ENCODE measurements at places on chromosomes 4 and X. TPM values are rescaled to one million over a fixed set of nuclear protein-coding genes. Genes with fewer than 3 reads are reported as not detected.

The MAGEA2B gene
- not detected for total RNA-seq

The CNGA1 gene
- not detected for total RNA-seq

The PQBP1 gene
- total RNA-seq, result 60.4 TPM

The PNMA5 gene
- total RNA-seq, result not detected

The DCAF8L2 gene
- not detected for total RNA-seq

The COX7B2 gene
- total RNA-seq, result not detected

The TMEM47 gene
- total RNA-seq, result 38.6 TPM

The DNAAF6 gene
- total RNA-seq, result not detected

The CXCL5 gene
- total RNA-seq, result 8.9 TPM

The CENPVL2 gene
- total RNA-seq, result not detected

The RPL39 gene
- total RNA-seq, result 7,732 TPM

The SPATA18 gene
- 2.9 TPM for total RNA-seq

The HMGN5 gene
- total RNA-seq, result 2.3 TPM

The PCYT1B gene
- total RNA-seq, result 1.1 TPM

The PRICKLE3 gene
- total RNA-seq, result 15.0 TPM

The MRFAP1 gene
- 238 TPM for total RNA-seq

The CXorf49 gene
- not detected for total RNA-seq

The RASL11B gene
- total RNA-seq, result 6.4 TPM

The CLDN22 gene
- not detected for total RNA-seq

The PABPC1L2A gene
- total RNA-seq, result not detected

The HTR2C gene
- not detected for total RNA-seq

The ABCG2 gene
- total RNA-seq, result under 0.01 TPM

The LIMCH1 gene
- 4.8 TPM for total RNA-seq

The PDLIM3 gene
- 11.3 TPM for total RNA-seq

The GYPE gene
- total RNA-seq, result 0.93 TPM

The SCD5 gene
- 13.9 TPM for total RNA-seq

The REELD1 gene
- not detected for total RNA-seq

The EVC2 gene
- 9.7 TPM for total RNA-seq

The IL2 gene
- not detected for total RNA-seq

The TMEM31 gene
- total RNA-seq, result not detected

The RRH gene
- not detected for total RNA-seq

The AFM gene
- total RNA-seq, result not detected

The MAGEA1 gene
- total RNA-seq, result not detected

The F8 gene
- total RNA-seq, result 3.3 TPM

The F8A2 gene
- not detected for total RNA-seq

The SORCS2 gene
- total RNA-seq, result 0.58 TPM

The SMS gene
- 82.7 TPM for total RNA-seq

The GPRASP2 gene
- total RNA-seq, result 6.3 TPM

The SHISA3 gene
- 3.7 TPM for total RNA-seq

The ADH1B gene
- 317 TPM for total RNA-seq

The LIAS gene
- 7.1 TPM for total RNA-seq

The ZCCHC12 gene
- not detected for total RNA-seq

The MAGEA4 gene
- not detected for total RNA-seq

The LIN54 gene
- 4.4 TPM for total RNA-seq

The PITX2 gene
- 22.5 TPM for total RNA-seq

The VCX gene
- not detected for total RNA-seq

The GJB1 gene
- total RNA-seq, result not detected

The HOPX gene
- not detected for total RNA-seq

The TLL1 gene
- total RNA-seq, result 0.12 TPM

The CDKL5 gene
- 2.1 TPM for total RNA-seq

The GLRA3 gene
- not detected for total RNA-seq

The CSAG3 gene
- not detected for total RNA-seq

Measured in pericardium fibroblast (primary cell).